Astrocyte of the spinal cord (primary cell): ENCODE measurements at places on chromosomes 5 and 9.

GRCh38 chr5:76413746-76414145, 10.7 kb downstream of the IQGAP2 start:
- DNase-seq, result no peak

GRCh38 chr5:40385544-40385943, 294.2 kb upstream of the PTGER4 start:
- peak; percentile 57 for DNase-seq

DNA sequence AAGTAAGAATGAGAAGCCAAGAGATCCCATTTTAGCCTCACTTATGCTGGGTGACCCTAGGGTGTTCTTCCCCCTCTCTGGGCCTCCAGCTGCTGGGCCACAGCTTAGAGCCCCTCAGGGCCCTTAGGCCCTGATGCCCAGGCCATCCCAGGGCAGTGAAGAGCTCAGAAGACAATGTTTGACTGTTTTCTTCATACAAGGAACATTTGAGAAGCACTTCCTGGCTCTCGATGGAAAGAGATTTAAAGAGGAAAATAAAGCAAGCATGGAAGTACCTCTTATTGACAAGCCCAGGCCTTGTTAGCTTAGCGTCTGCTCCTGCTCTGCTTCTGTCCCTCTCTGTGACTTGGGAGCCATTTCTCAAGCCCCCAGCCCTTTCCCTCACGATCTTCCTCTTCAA, 165.9 kb upstream of the SMIM23 start:
- DNase-seq, result no peak

DNA sequence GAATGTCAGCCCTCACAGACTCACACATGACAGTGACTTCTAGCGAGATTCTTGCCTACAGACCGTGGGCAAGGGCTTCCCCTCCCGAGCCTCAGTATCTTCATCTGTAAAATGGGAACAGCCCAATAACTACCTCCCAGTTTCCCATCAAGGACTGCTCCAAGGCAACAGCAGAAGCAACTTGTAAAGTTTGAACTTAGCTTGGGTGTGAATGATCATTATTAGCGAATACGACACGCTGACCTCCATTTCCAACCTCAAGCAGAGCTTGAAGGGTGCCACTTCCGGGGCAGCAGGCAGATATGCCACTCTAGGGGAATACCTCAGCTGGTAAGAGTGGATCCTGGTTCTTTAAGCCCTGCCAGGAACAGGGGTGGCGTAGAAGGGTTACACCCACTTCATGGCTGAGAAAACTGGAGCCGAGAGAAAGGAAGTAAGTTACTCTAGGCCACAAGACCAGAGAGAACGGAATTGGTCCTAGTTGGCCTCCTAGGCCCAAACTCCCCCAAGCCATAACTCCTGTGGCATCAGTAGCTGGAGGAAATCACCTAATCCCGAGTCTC, 2.0 kb downstream of the RNF44 start:
- DNase-seq, result peak; percentile 12

GRCh38 chr5:132069561-132069960, 4.0 kb upstream of the CSF2 start:
- no peak for DNase-seq

DNA sequence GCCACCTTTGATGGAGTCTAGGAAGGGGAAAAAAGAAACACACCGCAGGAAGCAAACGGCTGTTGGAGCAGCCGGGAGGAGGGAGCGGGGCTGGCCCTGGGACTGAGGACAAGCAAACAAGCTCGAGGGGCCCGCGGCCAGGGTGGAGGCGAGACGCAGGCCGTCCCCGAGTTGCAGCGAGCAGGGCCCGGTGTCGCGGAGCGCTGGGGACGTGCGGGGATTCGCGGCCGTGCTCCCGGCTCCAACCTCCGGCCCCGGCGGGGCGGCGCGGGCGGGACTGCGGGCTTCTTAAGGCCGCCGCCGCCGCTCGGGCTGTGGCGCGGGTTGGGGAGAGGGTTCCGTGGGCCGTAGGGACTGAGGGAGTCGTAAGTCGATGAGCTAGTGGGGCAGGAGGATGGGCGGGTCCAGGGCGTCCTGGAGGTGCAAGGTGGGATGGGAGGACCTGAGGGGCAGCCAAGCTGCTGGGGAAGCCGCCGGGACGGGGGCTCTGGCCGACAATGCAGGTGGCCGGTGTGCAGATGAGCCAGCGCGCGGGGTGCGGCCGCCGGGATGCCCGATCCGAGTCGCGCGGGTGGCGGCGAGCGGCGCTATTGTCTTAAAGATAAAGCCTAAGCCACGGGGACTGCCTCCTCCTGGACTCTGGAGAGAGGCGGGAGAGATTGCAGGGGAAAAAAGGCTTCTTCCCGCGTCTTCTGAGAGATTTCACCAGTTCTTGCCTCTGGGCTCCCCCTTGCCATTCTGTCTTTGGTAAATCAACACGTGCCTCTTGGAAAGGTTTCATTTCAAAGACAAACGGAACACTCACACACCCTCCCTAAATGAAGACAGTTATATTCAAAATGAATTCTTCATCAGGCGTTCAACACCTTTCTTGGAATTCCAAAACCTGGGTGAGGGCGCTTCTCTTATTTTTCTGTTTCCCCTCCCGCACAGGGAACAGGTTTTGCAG, 1.6 kb upstream of the HAPLN1 start:
- DNase-seq, result peak; percentile 88

DNA sequence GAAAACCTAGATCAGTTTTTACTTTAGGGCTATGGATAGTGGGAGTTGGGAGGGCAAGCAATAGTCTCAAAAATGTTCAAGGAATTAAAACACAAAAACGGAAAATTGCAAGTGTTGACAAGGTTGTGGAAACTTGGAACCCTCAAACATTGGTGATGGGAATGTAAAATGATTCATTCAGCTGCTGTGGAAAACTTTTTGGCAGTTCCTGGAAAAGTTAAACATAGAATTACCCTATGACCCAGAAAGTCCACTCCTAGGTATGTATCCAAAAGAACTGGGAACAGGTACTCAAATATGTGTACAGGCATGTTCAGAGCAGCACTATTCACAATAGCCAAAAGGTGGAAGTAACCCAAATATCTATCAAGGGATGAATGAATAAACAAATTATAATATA, 1.2 kb upstream of the MSANTD3 start:
- no peak for DNase-seq

DNA sequence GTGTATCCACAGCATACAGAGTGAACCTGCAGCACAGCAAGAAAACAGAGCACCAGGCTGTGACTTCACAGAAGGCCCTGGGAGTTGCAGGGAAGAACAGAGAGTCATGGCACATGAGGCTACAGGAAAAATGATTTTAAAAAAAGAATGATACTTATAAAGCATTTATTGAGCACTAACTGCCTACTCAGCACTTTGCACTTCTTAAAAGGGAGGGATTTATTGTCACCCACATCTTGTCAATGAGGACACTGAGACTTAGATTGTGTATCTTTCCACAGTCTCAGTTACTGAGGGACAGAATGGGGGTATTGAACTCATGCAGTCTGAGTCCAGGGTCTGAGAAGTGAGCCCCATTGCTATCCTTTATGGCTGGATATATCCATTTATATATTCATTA, 244.6 kb upstream of the TRIM32 start:
- no peak for DNase-seq

- peak; percentile 82 for DNase-seq
Measured at GRCh38 chr9:115400796-115401195, 282.8 kb upstream of the TNC start.

DNA sequence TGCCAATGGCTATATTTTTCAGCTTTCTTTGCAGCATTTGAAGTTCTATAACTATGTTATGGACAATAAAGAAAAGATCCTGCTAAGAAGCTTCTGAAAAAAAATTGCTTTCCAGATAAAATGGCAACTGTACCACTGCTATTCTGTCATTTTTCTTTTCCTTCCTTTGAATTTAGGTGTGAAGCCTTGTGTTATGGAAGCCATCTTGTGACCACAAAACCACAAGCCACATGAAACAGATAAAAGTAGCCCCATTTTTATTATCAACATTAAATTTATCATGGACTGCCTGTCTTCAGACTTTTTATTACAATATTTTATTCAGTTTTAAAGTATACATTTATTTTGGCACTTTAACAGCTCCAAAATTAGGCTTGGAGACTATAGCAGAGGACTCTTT, 289.9 kb upstream of the ACTBL2 start:
- no peak for DNase-seq

DNA sequence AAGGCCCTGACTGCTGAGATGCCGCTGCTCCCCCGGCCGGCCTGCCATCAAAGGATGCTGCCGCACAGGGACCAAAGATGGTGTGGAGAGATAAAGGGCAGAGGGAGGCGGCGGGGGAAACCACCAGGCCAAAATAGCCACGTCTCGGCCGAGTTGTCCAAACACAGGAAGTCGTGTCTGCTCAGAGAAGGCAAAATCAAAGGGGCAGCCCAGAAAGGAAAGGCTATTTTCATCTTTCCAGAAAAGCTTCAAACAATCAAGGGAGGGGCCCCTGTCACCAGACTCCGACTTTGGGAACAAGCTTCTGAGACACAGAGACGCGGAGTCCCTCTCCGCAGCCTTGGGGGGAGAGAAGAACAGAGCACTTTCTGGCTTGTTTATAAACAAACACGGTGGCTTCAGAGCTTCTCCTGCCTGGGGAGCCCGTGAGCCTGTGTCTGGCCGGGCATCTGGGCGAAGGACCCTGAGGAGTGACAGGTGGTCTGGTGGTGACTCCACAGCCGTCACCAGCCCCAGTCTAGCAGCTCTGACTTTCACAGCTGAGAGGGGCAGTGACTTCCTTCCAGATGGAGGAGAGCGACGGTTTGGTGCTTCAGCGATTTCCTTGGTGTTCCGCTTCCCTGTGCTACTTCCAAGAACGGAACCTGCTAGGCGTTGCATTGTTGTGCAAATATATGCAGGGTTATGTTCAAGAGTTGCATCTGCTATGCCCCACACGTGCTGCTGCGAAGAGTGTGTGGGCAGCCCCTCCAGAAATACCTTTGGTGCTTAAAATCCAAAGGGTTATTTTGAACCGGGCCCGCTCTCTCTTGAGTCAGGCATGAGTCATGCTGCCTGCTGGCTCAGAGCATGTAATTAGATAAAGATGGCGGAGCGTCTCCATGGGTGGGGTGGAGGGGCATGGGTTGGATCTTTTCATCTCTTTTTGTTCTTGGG, 24.0 kb downstream of the ADAMTSL2 start:
- DNase-seq, result peak; percentile 84

DNA sequence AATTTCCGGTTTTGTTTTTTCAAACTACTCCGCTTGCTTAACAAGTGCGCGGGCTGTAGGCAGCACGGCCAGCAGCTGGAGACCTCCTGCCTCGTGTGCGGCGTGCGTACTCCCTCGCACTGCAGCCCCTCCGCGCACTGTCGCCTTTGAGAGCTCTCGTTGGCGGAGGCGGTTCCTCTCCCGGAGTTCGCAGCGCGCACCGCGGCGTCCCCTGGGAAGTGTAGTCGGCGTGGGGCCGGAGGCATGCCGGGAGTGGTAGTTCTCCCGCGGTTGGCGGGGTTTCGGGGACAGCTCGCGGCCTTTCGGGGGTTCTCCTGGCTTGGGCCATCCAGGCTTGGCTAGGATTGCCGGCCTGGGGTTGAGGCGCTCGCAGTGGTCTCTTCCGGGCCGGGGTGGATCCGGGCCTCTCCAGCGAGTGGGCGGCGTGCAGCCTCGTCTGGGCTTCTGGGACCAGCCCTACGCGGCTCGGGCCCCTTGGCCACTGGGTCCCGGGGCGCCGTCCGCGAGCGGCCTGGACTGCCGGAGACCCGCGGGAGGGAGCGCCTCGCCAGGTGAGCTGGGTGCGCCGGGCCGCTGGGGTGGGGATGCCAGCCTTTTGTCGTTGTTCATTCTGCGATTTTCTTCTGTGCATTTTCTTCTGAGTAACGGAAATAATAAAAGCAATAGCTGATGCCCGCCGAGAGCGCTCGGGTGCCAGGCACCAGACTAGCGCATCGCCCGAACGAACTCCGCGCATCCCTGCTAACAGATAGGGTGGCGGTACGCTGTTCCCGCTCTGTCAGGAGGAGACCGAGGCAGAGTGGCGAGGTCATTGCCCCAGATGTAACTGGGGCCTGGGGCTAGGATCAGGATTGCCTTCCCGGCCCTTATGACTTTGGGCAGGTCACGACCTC, at the start of gene ZNF354C:
Gene ZNF354C (plus strand): TSS at position 258 of the 893 bp plus-strand sequence. CDS start 1,696 bp downstream, outside the sequence.
- DNase-seq, result peak; percentile 92

- no peak for DNase-seq
Measured at GRCh38 chr9:124860582-124861341, 995 bp downstream of the RPL35 start.

- DNase-seq, result no peak
Measured at GRCh38 chr5:75521195-75521594, 9.5 kb downstream of the POLK start.

DNA sequence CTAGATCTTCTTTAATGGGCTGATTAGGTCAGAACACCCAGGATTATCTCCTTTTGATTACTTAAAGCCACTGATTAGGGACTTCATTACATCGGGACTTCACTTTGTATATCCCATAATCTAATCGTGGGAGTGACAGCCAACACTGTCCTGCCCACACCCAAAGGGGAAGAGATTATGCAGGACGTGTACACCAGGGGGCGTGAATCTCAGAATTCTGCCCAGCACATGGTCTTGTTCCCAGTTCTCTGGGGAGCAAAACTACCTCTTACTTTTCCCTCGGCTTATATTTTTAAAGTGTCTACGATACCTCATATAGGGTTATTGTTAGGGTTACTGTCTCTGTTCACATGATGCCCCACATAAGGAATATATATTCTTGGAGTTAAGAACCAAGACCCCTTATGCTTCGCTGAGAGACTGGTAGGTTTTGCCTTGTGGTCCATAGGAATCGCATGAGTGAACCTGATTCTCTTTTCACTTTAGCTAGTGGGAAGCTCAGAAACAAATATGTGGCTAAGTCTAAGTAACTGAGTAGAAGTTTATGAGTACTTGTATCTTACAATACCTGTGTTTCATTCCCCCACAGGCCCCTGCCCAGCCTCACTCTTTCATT, 192.7 kb downstream of the GNA14 start:
- DNase-seq, result no peak

GRCh38 chr5:149007174-149007573, 55.7 kb downstream of the SH3TC2 start:
- DNase-seq, result peak; percentile 59

DNA sequence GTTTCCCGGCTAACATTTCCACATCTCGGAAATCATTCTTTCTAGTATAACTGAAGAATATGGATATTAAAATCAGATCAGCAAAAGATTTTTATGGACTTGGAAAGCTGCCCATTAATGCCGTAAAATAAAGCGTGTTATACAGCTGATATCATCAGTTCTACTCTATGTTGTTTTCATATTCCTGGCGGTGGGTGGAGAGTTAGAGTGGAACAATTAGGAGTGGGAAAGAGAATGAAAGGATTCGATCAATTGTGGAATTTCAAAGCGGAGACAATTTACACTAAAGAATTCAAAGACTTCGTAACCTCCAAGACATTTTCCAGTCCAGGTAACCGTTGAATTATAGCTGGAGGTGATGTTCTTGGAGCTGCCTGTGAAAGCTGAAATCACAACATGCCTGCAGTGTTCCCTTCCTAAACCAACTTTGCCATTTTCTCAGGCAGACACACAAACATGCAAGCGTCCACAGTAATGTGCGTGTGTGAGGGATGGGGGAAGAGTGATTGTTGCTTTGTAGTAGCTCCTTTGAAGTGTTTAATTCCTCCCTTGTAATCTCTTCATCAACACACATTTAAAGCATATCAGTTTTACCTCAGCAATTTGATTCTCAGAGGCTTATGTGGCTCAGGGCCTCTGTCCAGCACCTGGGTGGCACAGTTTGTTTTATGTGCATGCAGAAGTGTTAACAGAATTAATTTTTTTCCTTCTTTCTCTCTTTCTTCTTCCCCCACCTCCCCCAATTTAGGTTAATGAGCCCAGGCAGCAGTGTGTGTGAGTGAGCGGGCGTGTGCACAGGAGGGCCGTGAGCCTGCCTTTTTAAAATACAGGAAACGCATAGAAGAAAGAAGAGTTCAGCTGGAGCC, 544.1 kb downstream of the RAB3C start:
- peak; percentile 50 for DNase-seq

GRCh38 chr5:9405196-9405754, 140.6 kb downstream of the SEMA5A start:
- DNase-seq, result no peak

GRCh38 chr5:173591056-173591514, 25.4 kb downstream of the BOD1 start:
- no peak for DNase-seq
